ENCODE measurements at places on chromosomes 13 and 19. TPM values are rescaled to one million over a fixed set of nuclear protein-coding genes. Genes with fewer than 3 reads are reported as not detected.

- H3K27me3 ChIP-seq: no peaks in the 10 kb centered on the region
- no peak overlapping the region for H3K4me3 ChIP-seq
- no peak overlapping the region for H3K27ac ChIP-seq
- no peak for DNase-seq
These were observed 24.3 kb downstream of the DZIP1 start for GRCh38 chr13:95620030-95620824.

- H3K27me3 ChIP-seq: peaks cover 17% of the 10 kb centered on the region
- no peaks in the 10 kb centered on the region for H3K36me3 ChIP-seq
- H3K4me3 ChIP-seq: no peak overlapping the region
- DNase-seq: no peak
These were observed 276.8 kb downstream of the TSHZ3 start for GRCh38 chr19:31072451-31072850.

- H3K36me3 ChIP-seq: no peaks in the 10 kb centered on the region
- no peak overlapping the region for H3K27ac ChIP-seq
- H3K4me1 ChIP-seq: no peaks in the 10 kb centered on the region
- H3K4me3 ChIP-seq: no peak overlapping the region
These were observed 58.3 kb downstream of the RGCC start for GRCh38 chr13:41515491-41516139.

GRCh38 chr13:26680123-26680450 is 80.5 kb downstream of the GPR12 start:
- peaks cover 9% of the 10 kb centered on the region for H3K4me1 ChIP-seq
- no peak for DNase-seq
- peak overlapping the region; percentile 31 for H3K27ac ChIP-seq
- no peak overlapping the region for H3K4me3 ChIP-seq
- no peaks in the 10 kb centered on the region for H3K27me3 ChIP-seq
- H3K36me3 ChIP-seq: peaks cover 16% of the 10 kb centered on the region

Gene KMT5C
- total RNA-seq: 51.9 TPM

Gene GRK1
- 0.41 TPM for total RNA-seq

- no peaks in the 10 kb centered on the region for H3K36me3 ChIP-seq
- H3K27me3 ChIP-seq: no peaks in the 10 kb centered on the region
- no peak overlapping the region for H3K4me3 ChIP-seq
- no peak overlapping the region for H3K27ac ChIP-seq
- no peaks in the 10 kb centered on the region for H3K4me1 ChIP-seq
- DNase-seq: no peak
These were observed 85.5 kb downstream of the CACNA1A start for GRCh38 chr19:13420780-13421179.

All from mesothelial cell of epicardium (in vitro differentiated cells).